ENCODE measurements at places on chromosomes 4 and X.
A peak's percentile ranks its signal among the peaks of the same experiment; 100 is the strongest.

DNA sequence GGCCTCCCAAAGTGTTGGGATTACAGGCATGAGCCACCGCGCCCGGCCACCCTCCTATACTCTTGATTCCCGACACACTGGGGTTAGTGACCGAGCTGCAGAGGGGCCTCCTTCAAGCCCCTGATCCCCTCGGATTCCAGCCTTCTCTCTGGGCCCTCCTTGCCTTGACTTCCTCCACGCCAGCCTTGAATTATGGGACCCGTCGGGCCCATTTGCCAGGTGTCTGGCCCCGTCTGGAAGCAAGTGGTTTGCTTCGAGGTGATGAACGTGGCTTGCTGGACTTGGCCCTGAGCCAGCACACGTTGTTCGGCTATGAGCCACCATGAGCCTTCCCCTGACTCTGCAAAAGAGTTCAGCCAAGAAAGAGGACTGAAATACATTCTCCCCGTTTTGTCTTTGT lies 37.4 kb upstream of the GRPEL1 start:
- DNase-seq, result peak; percentile 17

DNA sequence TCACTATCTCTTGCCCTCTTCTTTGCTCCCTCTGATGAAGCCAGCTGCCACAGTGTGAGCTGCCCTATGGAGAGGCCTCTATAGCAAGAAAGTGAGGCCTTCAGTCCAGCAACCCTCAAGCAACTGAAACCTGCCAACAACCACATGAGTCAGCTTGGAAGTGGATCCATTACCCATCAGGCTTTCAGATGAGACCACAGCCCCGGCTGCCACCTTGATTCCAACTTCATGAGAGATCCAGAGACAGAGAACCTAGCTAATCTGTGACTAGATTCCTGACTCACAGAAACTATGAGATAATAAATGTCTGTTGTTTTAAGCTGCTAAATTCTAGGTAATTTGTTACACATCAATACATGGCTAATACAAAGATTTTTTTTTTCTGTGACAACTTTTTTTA lies 20.4 kb upstream of the WAS start:
- no peak for DNase-seq

GRCh38 chrX:40617566-40617965 lies 5.7 kb upstream of the MPC1L start:
- DNase-seq, result no peak

- DNase-seq, result no peak
These were observed 731 bp upstream of the GPC3 start for GRCh38 chrX:133985967-133986683.

GRCh38 chrX:18961686-18962085 lies 22.2 kb downstream of the PHKA2 start:
- no peak for DNase-seq

GRCh38 chrX:16250296-16250695 lies 83.0 kb downstream of the MAGEB17 start:
- DNase-seq, result no peak

GRCh38 chrX:6694977-6695376 lies 160.1 kb upstream of the VCX3A start:
- DNase-seq, result no peak

GRCh38 chrX:44953734-44954502 lies 80.9 kb downstream of the KDM6A start:
- DNase-seq, result no peak

DNA sequence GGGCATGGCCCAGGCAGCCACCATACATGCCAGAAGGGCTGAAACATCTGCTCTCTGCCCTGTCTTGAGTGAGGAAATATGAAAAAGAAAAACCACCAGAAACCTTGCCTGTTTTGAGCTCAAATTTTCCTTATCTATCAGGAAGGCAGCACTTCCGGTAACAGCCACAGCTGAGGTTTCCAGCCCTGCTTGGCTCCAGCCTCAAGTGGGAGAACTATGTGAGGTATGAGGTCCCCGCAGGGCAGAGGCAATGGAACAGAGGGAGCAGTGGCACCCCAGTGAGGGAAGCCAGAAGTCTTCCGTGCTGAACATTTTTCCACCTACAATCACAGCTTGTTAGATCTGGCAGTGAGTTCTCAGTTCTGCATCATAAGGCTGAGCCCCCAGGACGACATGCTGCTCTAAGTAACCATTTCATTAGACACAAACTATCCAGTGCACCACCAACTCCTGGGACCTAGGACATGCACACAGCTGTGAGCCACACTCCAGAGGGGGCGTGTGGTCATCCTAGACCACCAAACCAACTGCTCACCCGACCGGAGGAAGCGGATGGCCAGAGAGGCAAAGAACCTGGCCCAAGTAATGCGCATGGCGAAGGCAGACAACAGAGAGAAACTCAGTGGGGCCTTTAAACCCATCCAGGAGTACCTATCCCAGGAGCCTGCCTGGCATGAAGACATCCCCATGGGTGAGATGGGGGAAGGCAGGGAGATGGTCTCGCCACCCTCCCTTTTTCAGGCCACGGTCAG lies 22.6 kb downstream of the WDR1 start:
- DNase-seq, result no peak

GRCh38 chr4:2598511-2599303 lies 62.3 kb downstream of the FAM193A start:
- DNase-seq, result no peak

DNA sequence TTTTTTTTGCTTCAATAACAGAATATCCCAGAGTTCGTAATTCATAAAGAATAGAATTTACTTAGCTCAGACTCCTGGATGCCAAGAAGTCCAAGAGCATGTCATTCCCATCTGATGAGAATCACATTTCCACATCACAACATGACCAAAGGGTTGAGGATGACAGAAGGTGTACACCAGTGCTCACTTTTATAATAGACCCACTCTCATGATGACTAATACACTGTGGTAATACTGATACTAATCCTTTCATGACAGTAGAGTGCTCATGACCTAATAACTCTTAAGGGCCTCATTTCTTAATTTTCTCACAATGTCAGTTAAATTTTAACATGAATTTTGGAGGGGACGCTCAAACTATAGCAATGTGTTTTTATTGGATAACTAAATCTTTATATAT lies 69.2 kb downstream of the ZNF732 start:
- DNase-seq, result peak; percentile 72

DNA sequence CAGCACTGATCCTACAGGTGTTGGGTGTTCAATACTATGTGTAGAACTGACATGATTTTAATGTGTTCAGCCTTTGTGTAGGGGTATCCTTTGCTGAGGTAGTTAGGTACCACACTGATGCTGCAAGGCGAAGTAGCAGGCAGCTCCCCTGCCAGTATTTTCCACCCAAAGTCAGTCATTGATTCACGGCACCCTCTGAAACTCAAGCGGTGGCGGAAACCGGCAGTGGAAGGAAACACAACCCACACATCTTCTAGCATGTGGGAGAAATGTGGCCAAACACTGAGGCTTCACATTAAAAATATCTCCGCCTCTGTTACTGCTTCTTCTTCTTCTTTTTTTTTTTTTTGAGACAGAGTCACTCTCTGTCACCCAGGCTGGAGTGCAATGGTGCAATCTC lies 126.3 kb downstream of the AASDH start:
- DNase-seq, result no peak

GRCh38 chr4:97558204-97558778 lies 585.0 kb downstream of the STPG2 start:
- DNase-seq, result no peak

GRCh38 chrX:68848189-68848940 lies 19.5 kb downstream of the EFNB1 start:
- no peak for DNase-seq

GRCh38 chr4:77801260-77801608 lies 17.9 kb downstream of the CNOT6L start:
- DNase-seq, result no peak

GRCh38 chr4:78758085-78758484 lies 18.1 kb upstream of the BMP2K start:
- DNase-seq, result no peak

- DNase-seq, result no peak
These were observed 2.3 kb upstream of the XPNPEP2 start for GRCh38 chrX:129736491-129736890.

- DNase-seq, result no peak
These were observed 119.3 kb downstream of the LDB2 start for GRCh38 chr4:16779028-16779675.

- DNase-seq, result peak; percentile 18
These were observed 8.5 kb downstream of the DLG3 start for GRCh38 chrX:70453024-70453618.

DNA sequence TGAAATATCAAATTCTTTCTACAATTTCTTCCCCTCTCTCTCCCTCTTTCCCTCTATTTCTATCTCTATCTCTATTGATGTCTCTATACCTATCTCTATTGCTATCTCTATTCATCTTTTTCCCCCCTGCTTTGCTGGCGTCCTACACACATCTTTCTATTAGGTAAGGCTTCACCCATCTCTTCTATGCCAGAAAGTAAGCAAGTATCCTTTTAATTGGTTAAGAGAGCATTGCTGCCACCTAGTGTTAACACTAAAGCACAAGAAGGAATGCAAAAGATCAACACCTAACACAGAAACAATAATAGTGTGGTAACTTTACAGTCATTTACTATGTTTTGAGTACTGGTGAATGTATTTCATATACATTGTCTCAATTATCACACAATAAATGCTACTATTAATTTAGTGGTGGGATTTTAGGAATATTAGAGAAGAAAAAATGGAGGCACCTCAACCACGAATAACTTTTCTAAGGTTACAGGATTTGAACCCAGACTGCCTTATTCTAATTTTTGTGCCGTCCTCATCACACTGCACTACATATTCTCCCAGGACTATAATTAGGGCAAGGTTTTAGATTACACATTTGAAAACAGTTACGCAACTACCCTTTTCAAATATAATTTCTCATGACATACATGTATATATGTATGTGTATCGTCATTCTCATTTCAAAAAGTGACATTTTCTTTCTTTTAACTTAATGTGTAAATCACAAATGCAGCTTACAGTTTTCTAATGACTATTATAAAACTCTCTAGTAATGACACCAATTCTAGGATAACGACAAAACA lies 3.7 kb upstream of the C4orf36 start:
- peak; percentile 80 for DNase-seq

- DNase-seq, result no peak
These were observed 350.0 kb downstream of the GALNTL6 start for GRCh38 chr4:172163215-172163614.

DNA sequence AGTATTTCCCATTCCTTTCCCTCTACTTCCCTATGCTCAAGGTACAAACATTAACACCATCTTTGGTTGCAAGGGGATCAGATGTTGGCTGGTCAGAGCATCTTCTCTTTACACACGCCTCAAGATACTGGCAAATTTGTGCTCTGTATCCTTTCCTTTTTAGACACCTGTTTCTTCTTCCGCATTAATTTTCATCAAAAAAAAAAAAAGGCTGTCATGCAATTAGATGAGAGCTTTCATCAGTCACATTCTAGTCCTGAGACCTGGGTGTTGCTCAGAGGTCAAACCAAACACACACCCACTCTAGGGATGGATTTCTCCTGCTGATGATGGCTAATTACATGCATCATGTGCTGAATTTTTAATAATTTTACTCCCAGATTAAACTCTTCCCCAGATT lies 2.0 kb downstream of the RELL1 start:
- DNase-seq, result no peak

DNA sequence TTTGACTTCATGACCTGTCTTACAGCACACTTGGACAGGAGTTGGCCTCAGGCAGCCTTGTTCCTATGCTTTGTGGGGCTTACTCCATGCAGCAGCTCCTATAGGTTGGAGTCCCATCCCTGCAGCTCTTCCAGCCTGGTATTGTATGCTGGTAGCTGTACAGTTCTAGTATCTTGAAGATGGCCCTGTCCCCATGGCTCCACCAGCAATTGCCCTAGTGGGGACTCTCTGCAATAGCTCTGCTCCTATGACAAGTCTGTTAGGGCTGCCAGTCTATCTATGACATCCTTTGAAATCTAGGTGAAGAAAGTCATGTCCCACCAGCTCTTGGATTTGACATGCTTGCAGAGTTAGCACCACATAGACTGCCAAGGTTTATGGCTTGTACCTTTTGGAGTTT lies 252.6 kb downstream of the ANTXR2 start:
- DNase-seq, result no peak

DNA sequence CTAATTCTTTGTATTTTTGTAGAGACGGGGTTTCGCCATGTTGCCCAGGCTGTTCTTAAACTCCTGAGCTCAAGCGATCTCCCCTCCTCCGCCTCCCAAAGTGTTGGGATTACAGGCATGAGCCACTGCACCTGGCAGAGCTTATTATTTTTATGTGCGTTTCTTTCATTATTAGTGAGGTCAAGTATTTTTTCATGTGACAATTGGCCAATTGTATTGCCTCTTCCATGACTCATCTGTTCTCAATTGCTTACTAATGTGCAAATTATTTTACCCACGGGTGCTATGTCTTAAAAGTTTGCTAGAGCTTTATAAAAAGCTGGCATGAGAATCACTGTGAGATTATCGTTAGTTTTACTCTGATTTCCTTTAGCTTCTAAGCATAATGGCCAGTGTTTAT lies 13.0 kb upstream of the ARX start:
- peak; percentile 65 for DNase-seq

DNA sequence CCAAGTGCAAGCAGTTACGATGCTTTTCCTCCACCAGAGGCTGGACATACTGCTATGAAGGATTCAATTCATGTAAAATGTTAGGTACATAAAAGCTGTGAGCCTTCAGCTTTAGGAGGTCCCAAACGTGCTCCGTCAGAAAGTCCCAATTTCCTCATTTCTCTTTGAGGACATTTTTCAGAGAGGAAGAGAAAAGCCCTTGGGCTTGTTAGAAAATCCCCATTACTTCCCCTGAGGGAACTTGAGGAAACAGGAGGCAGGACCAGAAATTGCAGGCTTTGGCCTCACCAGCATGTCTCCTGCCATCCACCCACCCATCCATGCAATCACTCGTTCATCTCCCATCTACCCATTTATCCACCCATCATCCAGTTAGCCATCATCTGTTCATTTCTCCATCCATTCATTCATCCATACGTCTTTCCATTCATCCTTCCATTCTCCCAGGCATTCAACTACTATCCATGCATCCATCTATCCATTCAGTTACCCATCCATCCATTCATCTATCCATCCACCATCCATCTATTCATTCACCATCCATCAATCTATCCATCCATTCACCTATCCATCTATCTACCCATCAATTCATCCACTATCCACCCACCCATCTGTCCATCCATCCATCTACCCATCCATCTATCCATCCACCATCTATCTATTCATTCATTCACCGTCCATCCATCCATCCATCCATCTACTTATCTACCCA lies 223.5 kb downstream of the AFAP1 start:
- no peak for DNase-seq

DNA sequence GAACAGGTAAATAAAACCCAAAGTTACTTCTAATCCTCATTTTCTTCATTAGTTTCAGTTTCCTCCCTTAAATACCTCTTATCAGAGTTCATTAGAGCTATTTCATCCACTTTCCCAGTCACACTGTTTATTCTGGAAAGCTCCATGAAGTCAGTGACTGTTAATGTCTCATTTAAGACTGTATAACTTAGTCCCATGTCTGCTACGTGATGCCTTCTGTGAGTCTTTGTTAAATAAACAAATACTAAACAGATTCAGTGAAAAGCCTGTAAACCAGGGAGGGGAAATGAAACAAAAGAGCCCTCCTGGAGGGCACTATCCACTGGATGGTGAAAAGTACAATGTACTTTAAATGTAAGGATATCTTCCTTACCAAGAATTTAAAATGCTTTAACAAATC lies 24.7 kb downstream of the ACE2 start:
- no peak for DNase-seq

GRCh38 chrX:19739683-19740082 lies 147.7 kb downstream of the SH3KBP1 start:
- DNase-seq, result peak; percentile 71

- DNase-seq, result peak; percentile 93
These were observed 49.5 kb downstream of the CD99L2 start for GRCh38 chrX:150848914-150849365.

GRCh38 chrX:39661116-39661907 lies 436.4 kb downstream of the BCOR start:
- DNase-seq, result no peak

All from epithelial cell of esophagus (primary cell).